A549 treated with RU486 at 1 μM for 4 hours (cell line): ENCODE measurements at places on chromosomes 5 and 9. TPM values are rescaled to one million over a fixed set of nuclear protein-coding genes. Genes with fewer than 3 reads are reported as not detected.

Gene SPATA31C1
- not detected in 5 replicates for total RNA-seq

Gene CENPK
- total RNA-seq, result 14.3 to 41.1 TPM (median 32.9 TPM) in 5 replicates

Gene MEGF10
- total RNA-seq, result not detected in 5 replicates

Gene DMRT3
- total RNA-seq, result not detected in 5 replicates

Gene AP3B1
- 18.9 to 35.1 TPM (median 34.4 TPM) in 5 replicates for total RNA-seq

Gene PHF2
- 11.6 to 18.5 TPM (median 17.0 TPM) in 5 replicates for total RNA-seq

Gene GABRA1
- not detected in 5 replicates for total RNA-seq

Gene ANKRD18A
- 4.9 to 11.4 TPM (median 10.5 TPM) in 5 replicates for total RNA-seq

Gene SLC6A18
- not detected in 5 replicates for total RNA-seq

Gene LCN15
- not detected in 5 replicates for total RNA-seq

Gene GRXCR2
- total RNA-seq, result not detected in 5 replicates

Gene PCDHGC5
- total RNA-seq, result 0.02 to 0.09 TPM in 2 of 5 replicates, not detected in the others

Gene FOXD4L4
- total RNA-seq, result 0.03 TPM in 1 of 5 replicates, not detected in the others

Gene ACTBL2
- total RNA-seq, result 0.06 to 0.07 TPM in 2 of 5 replicates, not detected in the others

Gene SPINK13
- not detected in 5 replicates for total RNA-seq

Gene CSF2
- 0.27 to 0.79 TPM (median 0.50 TPM) in 5 replicates for total RNA-seq

Gene SPATA31E1
- not detected in 5 replicates for total RNA-seq

Gene LCN9
- not detected in 5 replicates for total RNA-seq
